ENCODE measurements at places on chromosomes 16 and 17.

- no peak for DNase-seq
Observed at GRCh38 chr17:13302983-13303382, 285.2 kb upstream of the ELAC2 start.

- no peak for DNase-seq
Observed at GRCh38 chr16:82834151-82834815, 207.5 kb downstream of the CDH13 start.

DNA sequence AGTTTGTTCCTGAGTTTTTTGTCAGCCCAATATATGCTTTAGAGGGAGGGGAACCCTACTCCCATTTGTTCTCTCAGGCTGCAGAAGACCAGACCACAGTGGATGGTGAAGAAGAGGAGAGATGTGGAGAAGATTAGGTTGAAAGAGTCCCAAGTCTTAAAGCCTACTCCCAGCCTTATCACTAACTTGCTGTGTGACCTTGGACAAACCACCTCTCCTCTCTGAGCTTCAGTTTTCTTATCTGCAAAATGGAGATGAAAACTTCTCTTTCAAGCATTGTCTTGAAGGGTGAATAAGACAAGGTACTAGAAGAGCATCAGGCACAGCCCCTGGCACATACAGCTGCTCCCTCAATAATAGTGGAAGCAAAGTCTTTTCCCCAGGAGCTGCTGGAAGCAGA is 15.1 kb upstream of the LHX1 start:
- no peak for DNase-seq

- no peak for DNase-seq
Observed at GRCh38 chr17:78789149-78789662, 7.1 kb upstream of the CYTH1 start.

DNA sequence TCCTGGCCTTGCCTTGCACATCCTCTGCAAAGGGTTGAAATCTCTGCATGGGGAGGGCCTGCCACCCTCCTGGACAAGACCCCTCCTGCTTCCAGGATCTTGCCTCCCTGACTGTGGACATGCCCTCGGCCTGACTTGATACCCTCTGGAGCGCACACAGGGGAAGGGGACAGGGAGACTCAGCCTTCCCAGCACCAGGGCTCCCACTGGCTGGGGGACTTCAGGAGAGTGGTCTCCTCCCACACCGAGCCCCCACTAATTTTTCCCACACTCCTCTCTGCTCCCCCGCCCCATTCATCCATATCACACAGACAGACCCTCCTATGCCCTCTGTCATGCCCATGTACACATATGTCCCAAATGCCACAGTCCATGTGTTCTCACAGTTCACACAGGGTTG is 14.3 kb downstream of the SGCA start:
- no peak for DNase-seq

DNA sequence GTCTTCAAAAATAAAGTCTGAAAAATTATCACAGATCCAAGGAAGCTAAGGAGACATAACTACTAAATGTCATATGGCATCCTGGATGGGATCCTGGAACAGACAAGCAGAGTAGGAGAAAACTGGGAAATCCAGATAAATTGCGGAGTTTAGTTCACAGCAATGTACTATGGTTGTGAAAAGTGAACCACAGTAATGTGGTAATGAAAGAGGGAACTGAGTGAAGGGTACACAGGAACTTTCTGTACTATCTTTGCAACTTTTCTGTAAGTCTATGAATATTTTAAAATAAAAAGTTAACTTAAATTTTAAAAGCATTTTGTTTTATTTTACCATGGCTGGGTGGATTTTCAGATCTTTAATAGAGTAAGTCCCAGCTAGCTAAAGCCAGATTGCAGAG is 16.3 kb downstream of the SLFN12L start:
- DNase-seq: no peak

GRCh38 chr17:4742629-4743028 is 2.9 kb upstream of the CXCL16 start:
- DNase-seq: no peak

- no peak for DNase-seq
Observed at GRCh38 chr17:74243013-74243755, 29.8 kb downstream of the TTYH2 start.

DNA sequence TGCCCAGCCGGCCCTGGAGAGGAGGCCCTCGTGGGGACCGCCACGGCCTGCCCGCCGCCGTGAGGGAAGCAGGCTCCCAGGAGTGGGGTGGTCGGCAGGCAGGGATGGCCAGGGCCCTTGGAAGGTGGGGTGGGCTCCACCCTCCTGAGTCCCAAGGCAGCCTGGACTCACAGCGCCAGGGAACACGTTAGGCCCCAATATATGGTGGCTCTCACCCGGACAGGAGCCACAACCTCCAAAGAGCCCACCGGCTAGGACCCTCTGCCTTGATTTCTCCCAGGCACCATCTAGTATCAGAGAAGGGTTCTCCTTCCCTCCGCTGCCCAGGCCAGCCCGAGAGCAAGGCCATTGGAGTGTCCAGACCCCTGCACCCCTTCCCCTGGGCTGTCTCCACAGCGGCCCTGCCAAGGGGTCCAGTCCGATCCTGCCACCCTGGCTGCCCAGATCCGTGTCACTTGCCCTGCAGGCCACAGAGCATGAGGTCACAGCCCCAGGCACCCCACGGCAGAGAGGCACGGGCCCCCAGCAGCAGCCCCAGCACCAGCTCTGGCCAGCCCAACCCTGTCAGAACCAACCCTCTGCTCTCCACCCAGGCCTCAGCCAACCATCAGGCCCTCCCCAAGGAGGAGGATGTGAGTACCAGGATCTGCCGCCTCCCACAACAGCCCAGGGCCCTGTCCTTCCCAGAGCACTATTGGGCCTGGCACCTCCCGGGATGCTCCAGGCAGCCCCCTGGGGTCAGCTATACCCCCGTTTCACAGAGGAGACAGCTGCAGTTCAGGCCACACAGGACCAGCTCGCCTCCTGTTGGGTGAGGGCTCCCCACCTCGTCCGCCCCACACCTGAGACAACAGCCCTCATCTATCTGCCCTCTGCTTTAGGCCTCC is 1.1 kb upstream of the AXIN1 start:
- no peak for DNase-seq

DNA sequence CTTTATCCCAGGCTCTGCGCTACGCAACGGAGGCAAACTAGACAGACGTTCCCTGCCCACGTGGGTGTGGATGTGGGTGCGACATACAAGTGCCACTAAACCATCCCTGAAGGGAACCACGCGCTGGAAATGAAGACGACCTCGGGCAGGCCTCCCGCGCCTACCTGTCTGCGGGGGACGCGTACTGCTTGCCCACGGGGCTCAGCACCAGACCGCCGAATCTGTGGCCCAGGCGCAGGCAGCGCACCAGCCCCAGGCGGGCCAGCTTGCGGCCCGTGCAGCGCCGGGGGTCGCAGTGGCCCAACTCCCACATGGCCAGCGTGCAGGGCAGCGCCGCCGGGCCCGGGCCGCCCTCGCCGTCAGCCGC is 480 bp downstream of the TSR3 start:
- DNase-seq: no peak

DNA sequence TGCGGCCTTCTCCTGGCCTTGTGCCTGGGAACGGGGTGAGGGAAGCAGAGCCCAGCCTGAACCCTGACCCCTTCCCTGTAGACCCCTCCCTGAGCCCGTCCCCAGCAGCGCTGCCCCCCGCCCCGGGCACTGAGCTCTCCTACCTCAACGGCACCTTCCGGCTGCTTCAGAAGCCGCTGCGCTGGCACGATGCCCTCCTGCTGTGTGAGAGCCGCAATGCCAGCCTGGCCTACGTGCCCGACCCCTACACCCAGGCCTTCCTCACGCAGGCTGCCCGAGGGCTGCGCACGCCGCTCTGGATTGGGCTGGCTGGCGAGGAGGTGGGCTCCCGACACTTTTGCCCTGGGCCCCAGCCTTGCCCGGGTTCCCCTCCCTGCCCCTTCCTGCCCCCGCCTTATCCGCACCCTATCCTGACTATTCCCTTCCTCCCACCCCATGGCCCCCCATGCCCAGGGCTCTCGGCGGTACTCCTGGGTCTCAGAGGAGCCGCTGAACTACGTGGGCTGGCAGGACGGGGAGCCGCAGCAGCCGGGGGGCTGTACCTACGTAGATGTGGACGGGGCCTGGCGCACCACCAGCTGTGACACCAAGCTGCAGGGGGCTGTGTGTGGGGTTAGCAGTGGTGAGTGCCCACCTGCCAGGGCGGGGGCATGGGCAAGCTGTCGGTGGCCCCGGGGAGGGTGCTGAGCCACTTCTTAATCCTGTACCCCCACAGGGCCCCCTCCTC is 62.1 kb downstream of the MRC2 start:
- no peak for DNase-seq

GRCh38 chr17:17769869-17770631 is 66.7 kb downstream of the SREBF1 start:
- no peak for DNase-seq

Data from central memory CD4-positive, alpha-beta T cell (primary cell).